Upper lobe of left lung (tissue), 6 donors: ENCODE measurements at places on chromosomes 12 and 14. TPM values are rescaled to one million over a fixed set of nuclear protein-coding genes. Genes with fewer than 3 reads are reported as not detected.

DNA sequence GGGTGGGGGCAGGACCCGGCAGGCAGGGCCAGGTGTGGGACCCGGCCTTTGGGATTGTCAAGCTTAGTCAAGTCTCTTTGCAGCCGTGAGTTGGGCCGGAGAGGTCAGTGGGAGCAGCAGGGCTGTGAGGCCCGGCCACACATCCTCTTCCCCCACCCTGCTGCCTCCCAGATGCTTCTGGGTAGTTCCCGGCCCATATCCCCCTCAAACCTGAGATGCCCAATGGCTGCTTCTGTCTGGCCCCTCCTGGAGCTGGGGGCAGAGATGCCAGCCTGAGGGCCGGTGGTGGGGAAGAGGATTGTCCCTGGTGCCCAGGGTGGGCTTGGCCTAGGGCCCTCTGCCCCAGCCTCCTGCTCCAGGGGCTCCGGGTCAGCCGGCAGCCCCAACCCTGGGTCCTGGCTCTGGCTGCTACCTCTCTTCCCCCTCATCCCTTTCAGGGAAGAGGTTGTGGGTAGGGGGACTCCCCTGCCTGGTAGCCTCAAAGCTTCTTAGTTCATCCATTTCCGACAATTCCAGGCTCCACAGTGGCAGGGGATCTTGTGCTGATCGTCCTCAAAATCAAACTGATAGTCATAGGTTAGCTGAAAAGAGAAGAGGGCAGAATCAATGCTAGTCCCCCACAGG, 2.8 kb upstream of the PRKAG1 start:
- H3K36me3 ChIP-seq = peaks cover 54% of the 10 kb centered on the region
- no peak overlapping the region for H3K27ac ChIP-seq
- DNase-seq = peak; percentile 58
- H3K4me1 ChIP-seq = peaks cover 22% of the 10 kb centered on the region
- no peaks in the 10 kb centered on the region for H3K27me3 ChIP-seq

DNA sequence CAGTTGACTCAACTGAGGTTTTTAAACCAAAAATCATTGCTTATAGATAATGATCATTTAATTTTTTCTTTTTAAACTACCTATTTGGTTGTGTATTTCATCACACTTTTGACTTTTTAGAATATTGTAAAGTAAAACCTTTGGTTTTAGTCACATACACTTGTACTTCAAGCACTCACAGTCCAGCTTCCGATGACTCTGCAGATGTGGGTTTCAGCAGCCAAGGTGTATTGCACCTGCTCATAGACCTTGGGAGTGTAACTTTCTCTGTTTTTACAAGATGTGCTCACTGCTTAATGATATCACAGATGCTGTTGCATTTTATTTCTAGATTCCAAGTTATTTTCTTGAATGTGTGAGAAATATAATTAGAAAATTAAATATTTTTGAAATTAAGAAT, 188.3 kb upstream of the SLC38A2 start:
- no peak overlapping the region for H3K4me3 ChIP-seq
- DNase-seq = no peak
- no peaks in the 10 kb centered on the region for H3K36me3 ChIP-seq
- no peaks in the 10 kb centered on the region for H3K27me3 ChIP-seq

DNA sequence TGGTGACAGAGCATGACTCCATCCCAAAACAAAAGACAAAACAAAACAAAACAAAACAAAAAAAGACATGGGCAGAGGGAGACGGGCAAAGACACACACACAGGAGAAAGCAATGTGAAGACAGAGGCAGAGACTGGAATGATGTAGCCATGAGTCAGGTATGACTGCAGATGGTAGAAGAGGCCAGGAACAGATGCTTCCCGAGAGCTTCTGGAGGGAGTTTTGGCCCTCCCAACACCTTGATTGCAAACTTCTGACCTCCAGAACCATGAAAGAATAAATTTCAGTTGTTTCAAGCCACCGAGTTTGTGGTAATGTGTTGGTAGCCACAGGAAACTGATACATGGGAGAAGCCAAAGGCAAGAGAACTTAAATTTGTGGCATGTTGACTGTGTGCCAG, 27.1 kb downstream of the VWF start:
- H3K4me3 ChIP-seq = no peak overlapping the region
- no peaks in the 10 kb centered on the region for H3K36me3 ChIP-seq
- H3K27ac ChIP-seq = no peak overlapping the region

RASAL1 gene
- total RNA-seq = not detected

DIO3 gene
- total RNA-seq = 2.4 TPM

RD3L gene
- total RNA-seq = not detected

LBHD2 gene
- total RNA-seq = not detected
